Epithelial cell of prostate (primary cell): ENCODE measurements at places on chromosomes 16 and 17.

DNA sequence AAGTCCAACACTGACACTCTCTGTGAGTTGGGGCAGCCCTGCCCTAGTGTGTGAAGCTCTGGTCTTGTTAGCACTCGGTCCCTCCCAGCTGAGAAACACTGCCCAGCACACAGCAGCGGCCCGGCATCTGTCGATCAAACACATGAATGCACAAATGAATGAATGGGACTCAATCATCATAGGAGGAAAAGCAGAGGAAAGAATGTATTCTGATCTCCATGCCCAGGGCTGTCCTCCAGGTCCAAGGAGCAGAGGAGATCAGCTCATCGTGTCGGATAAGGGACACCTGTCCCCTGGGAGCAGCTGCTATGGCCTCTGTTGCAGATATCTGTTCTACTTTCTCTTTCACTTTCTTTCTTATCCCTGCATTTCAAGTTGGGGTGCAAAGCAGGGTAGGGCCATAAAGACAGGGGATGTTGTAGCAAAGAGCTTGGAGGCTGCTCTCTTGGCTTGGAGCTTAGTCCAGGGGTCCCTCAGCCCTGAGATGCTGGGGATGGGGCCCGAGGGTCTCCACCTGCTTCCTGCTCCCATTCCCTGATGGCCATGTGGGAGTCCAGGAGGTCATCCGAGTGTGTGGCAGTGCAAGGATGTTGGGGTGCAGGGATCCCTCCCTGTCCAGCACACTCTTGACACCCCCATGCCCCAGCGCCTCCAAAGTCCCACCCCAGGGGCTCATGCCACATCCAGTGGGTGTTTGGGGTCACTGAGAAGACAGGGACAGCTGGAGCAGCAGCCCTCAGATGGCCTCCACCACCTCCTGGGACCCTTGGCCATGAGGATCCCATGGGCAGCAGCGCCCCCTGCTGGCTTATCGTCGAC lies 88.2 kb downstream of the IRF8 start:
- no peak for DNase-seq

DNA sequence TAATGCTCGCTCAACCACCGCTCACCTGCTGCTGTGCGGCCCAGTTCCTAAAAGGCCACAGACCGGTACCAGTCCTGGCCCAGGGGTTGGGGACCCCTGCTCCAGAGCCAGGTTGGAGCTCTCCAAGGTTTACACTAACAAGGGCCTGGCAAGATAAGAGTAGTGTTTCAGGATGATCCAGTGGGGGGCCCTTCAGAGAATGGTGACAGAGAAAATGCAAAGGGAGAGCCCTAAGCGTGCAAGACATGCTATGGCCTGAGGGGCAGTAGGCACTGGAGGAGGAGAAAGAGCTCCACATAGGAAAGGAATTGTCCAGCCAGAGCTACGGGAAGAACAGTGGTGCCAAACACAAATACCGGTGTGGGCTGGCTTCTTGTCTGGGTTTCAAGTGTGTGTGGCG lies 233.4 kb downstream of the STX8 start:
- DNase-seq: no peak

DNA sequence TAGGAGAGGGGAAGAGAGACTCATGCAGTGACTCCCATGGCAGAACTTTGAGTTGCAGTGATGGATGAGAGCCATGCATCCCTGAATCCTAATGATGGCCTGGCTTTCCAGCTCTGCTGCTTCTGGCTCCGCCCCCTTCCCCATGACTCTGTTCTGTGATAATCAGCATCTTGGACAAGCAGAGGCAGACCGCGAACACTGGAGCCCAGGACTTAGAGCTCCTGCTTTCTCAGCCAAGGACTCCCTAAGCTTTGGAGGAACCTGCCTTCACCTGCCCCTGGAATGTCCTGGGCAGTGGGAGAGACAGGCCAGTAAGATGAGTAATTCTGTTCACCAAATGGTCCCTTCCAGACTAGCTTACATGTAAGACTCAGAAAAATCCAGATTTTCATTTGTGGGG lies 12.5 kb downstream of the CCDC92B start:
- DNase-seq: peak; percentile 90

DNA sequence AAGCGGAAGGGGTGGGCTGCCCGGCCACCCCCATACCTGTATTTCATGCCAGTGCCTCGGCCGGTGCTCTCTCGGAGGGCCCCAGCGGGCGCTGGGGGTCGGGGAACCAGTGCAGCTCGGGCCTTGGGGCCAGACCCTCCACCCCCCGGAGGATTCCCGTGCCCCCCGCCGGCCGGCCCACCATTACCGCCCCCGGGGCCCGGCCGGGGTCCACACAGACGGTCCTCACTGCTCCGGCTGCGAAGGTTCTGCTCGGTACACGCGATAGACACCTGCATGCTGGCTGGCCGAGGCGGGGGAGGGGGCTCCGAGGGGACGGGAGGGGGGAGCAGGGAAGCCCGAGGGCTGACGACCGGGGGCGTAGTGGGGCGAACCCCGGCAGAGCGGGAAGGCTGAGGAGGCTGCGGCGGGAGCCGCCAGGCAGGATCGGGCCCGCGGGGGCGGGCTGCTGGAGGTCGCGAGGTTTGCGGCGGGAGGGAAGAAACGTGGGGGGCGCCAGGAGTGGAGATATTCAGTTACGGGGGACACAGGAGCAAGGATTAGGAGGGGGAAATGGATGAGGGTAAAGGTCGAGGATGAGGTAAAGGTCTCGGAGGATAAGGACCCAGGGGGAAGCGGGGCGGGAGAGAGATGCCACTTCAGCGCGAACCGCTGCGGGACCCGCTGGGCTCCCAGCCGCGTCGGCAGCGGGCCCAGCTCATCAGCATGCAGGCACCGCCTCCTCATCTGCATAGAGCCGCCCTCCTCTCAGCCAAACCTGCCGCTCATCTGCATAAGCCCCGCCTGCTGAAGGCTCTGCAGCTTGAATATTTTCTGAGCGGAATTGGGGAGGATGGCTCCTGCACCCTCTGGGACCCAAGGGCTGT lies at the start of gene KCNAB3:
Gene KCNAB3 (minus strand): TSS at position 699 of the 866 bp plus-strand sequence. CDS start 421 bp downstream, at position 278.
- DNase-seq: no peak

DNA sequence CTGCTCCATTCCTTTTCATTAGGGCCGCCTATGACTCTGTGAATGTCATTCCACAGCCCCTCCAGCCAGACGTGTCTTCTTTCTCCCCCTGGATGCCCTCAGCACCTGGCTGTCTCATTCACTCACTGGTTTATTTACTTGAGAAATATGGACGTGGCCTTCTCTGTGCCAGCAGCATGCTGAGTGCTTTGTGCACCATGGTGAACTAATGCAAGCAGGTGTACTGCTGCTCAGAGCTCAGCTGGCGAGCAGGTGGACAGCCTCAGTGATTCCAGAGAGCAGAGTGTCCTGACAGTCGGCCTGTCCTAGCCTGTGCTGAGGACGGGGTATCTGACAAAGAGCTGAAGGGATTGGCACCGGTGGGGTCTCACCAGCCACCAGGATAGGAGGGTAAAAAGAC lies 96.7 kb downstream of the GNAO1 start:
- no peak for DNase-seq

DNA sequence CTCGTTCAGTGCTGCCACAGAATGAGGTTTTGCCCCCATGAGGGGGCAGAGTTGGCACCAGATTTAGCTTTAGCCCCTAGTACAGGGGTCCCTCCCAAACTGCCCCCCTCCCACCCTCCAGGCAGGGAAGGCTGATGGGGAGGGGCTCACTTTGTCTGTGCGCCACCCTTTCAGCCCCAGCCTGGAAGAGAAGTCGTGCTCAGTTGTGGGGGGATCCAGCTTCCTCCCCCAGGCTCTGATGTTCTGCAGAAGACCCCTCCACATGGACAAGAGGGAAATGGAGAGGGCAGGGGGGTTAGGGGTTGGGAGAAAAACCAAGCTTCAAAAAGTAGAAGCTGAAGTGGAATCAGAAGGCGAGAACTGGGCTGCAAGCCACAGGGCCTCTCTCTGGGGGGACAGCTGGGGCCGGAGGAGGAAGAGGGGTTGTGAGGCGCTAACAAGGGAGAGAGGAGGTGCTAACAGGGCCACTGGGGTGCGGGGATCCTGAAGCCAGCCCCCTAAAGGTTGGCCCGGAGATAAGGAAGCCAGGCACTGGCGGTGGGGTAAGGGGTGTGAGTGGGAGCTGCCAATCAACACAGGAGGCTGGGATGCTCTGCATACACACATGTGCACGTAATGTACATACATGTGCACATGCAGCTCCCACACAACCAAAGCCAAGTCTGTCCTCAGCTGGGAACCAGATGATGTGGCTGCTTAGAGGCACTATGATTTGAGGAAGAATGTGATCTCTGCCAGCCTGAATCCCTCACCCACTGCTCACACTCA lies 7.0 kb upstream of the TMEM92 start:
- DNase-seq: no peak

- DNase-seq: no peak
Observed at GRCh38 chr16:14640538-14640937, 7.8 kb downstream of the BFAR start.

DNA sequence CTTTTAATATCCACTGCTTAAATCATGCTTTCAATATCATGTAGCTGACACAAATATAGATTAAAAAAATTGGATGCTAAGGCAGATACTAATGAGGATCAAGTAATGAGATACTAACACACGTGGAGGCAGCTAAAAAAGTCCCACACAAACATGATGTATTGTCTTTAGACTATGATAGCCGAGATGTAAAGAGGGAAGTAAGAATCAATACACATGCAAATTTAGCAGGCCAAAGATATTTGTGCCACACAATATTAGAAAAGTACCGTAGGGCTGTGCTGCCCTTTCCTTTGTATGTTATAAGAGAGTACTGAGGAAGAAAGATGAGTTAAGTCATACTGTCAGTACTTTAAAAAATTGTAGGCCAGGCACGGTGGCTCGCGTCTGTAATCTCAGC lies 51.4 kb upstream of the STAC2 start:
- DNase-seq: no peak

- no peak for DNase-seq
Observed at GRCh38 chr17:57082441-57082840, 2.6 kb upstream of the AKAP1 start.

DNA sequence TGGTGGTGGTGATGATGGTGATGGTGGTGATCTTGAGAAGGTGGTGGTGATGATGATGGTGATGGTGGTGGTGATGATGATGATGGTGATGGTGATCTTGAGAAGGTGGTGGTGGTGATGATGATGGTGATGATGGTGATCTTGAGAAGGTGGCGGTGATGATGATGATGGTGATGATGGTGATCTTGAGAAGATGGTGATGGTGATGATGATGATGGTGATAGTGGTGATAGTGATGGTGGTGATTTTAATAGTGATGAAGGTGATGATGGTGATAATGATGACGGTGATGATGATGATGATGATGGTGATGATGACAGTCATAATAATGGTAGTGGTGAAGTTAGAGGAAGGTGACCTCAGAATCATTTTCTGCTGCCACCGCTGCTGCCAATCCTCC lies 75.1 kb downstream of the MYH13 start:
- DNase-seq: no peak

DNA sequence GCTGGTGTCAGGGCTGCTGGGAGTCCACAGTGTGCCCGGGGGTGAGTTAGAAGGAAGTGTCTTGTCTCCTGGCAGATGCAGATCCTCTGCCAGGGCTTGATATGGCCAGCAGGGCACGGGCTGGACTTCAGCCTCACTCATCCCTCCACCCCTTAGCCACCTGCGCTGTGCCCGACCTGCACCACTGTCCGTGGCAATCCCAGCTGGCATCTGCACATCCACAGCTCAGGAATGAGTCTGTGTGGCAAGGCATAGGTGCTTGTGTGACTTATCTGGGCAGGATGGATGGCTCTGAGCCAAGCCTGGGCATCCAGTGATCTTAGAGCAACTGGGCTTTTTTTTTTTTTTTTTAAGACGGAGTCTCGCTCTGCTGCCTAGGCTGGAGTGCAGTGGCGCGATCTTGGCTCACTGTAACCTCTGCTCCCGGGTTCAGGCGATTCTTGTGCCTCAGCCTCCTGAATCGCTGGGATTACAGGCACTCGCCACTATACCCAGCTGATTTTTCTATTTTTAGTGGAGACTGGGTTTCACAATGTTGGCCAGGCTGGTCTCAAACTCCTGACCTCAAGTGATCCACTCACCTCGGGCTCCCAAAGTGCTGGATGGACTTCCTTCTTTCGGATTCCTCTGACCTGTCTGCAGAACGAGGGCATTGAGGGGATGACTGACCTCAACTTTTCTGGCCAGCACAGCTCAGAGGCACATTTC lies 22.5 kb upstream of the CACNG1 start:
- no peak for DNase-seq

GRCh38 chr16:19809121-19809635 lies 75.5 kb downstream of the GPRC5B start:
- no peak for DNase-seq

DNA sequence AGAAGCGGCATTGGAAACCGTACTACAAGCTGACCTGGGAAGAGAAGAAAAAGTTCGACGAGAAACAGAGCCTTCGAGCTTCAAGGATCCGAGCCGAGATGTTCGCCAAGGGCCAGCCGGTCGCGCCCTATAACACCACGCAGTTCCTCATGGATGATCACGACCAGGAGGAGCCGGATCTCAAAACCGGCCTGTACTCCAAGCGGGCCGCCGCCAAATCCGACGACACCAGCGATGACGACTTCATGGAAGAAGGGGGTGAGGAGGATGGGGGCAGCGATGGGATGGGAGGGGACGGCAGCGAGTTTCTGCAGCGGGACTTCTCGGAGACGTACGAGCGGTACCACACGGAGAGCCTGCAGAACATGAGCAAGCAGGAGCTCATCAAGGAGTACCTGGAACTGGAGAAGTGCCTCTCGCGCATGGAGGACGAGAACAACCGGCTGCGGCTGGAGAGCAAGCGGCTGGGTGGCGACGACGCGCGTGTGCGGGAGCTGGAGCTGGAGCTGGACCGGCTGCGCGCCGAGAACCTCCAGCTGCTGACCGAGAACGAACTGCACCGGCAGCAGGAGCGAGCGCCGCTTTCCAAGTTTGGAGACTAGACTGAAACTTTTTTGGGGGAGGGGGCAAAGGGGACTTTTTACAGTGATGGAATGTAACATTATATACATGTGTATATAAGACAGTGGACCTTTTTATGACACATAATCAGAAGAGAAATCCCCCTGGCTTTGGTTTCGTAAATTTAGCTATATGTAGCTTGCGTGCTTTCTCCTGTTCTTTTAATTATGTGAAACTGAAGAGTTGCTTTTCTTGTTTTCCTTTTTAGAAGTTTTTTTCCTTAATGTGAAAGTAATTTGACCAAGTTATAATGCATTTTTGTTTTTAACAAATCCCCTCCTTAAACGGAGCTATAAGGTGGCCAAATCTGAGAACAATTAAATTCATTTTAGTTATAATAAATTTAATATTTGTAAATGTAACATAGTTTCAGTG lies 1.7 kb downstream of the HEXIM1 start:
- no peak for DNase-seq

DNA sequence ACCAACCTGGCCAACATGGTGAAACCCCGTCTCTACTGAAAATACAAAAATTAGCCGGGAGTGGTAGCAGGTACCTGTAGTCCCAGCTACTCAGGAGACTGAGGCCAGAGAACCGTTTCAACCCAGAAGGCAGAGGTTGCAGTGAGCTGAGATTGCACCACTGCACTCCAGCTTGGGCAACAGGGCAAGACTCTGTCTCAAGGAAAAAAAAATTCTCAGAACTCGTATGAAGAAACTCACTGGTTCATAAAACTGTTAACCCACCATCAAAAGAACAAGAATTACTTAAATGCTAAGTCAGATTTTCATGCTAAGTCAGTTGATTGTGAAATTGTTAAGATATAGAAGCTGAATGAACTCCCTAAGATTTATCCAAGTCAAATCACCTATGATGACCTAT lies 31.3 kb downstream of the SLC39A11 start:
- no peak for DNase-seq

GRCh38 chr16:26186091-26186615 lies 494.4 kb downstream of the HS3ST4 start:
- no peak for DNase-seq

GRCh38 chr17:12545877-12546513 lies 119.7 kb upstream of the MYOCD start:
- DNase-seq: no peak
